WERI-Rb-1 (cell line): ENCODE measurements at places on chromosomes 5 and 9.
A peak's percentile ranks its signal among the peaks of the same experiment; 100 is the strongest.

DNA sequence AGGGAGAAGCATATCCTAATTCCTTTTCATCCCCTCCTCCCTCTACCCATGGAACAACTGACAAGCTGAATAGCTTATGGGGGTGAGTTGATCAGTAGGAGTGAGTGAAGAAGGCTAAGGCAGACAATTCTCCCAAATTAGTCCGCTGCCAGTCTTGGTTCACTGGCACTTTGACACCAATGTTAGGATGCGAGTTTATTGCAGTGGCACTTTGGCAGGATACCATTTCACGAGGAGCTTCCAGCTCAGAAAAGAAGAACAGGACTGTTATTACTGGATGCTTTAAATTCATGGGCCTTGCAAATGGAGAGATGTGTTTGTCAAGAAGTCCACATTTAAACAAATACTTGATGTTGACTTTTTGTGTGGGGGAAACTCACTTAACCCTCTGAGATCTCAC, 427.6 kb downstream of the NR2F1-AS1 start:
- DNase-seq: no peak

GRCh38 chr9:113721856-113722255, 154.3 kb upstream of the ZNF618 start:
- DNase-seq: no peak

DNA sequence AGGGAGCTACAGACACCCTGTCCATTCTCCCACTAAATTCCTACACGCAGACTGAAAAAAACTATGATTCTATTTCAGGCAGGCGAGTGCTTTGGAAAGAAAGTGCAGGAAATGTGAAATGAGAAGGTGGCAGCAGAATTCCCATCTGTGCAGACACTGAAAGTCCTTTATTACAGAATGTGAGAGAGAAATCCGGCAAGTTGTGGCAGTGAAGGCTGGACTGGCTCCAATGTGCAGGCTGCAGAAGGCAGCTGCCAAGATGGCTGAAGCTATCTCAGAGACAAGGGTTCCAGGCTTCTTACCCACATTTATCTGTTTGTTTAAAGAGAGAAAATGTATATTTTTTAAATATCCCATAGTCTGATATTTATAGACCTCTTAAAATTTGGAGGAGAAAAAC, 161.8 kb upstream of the VLDLR start:
- no peak for DNase-seq

DNA sequence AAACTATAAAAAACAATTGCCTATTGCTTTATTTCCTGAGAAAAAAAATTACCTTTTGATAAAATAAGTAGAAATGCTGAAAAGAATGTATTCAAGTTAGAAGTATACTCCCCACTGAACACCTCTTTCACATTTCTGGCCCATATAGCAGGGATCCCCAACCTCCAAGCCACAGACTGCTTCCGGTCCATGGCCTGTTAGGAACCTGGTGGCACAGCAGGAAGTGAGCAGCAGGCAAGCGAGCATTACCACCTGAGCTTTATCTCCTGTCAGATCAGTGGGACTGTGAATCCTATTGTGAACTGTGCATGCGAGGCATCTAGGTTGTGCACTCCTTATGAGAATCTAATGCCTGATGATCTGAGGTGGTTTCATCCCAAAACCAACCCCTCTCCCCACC, 563.9 kb downstream of the RAB3C start:
- DNase-seq: no peak

DNA sequence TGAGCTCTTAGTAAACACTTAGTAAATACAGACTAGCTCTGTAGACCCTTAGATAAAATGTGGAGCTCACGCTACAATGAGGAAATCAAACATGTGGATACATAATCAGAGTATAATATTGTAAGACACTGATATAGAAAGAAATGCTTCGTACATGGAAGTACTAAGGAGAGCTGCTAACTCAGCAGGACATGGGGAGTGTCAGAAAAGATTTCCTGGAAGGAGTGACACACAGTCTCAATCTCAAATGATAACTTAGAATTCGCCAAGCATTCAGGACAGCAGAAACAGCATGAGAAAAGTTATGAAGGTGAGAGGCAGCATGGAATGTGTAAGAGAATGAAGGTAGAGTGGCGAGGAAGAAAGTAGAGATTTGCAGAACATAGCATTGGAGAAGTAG, 80.8 kb downstream of the ZNF622 start:
- no peak for DNase-seq

- no peak for DNase-seq
Measured at GRCh38 chr5:163944738-163945137, 439.3 kb downstream of the MAT2B start.

DNA sequence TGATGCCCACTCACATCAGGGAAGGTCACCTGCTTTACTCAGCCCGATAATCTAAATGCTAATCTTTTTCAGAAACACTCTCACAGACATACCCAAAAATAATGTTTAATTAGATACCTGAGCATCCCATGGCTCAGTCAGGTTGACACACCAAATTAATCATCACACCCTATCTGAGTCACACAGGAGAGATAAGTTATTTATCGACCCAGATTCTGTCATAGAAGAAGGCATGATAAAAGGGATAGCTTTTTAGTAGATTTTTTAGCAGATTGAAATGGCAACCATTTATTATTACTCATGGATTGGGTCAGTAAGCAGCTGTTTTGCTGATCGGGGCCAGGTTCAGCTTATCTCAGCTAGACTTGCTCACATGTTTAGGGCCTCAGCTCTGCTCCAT, 97.8 kb upstream of the TYRP1 start:
- DNase-seq: peak; percentile 46

DNA sequence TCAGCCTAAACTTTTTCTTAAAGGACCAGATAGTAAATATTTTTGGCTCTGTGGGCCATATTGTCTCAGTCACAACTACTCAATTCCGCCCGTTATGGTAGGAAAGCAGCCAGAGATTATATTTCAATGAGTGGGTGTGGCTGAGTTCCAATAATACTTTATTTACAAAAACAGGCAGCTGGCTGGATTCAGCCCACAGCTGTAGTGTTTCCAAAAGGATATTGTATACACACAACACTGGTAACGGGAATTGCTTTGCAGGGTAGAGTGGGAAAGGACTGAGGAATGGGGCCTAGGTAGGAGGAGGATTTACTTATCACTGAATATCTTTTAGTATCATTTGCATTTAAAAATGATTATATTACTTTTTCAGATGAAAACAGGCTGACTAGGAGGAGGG, 21.0 kb downstream of the GCNT4 start:
- no peak for DNase-seq

- no peak for DNase-seq
Measured at GRCh38 chr5:75380099-75380498, 43.1 kb downstream of the HMGCR start.

DNA sequence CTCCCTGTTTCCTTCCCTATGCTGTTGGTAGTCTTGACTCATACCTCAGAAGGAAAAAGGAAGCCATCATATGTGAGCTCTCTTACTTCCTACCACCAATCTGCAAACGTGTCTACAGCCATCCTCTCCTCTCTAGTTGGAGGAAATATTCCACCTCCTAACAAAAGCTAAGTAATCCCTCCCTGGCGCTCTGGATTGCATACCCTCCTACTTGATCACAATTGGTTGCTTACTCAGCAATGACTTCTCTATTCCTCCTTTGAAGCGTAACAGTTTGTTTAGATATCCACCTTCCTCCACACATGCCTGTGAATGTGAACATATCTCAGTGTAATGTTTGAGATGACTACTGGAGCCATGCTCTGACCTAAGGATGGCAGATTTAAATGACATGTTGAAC, 18.2 kb downstream of the RUSC2 start:
- no peak for DNase-seq

DNA sequence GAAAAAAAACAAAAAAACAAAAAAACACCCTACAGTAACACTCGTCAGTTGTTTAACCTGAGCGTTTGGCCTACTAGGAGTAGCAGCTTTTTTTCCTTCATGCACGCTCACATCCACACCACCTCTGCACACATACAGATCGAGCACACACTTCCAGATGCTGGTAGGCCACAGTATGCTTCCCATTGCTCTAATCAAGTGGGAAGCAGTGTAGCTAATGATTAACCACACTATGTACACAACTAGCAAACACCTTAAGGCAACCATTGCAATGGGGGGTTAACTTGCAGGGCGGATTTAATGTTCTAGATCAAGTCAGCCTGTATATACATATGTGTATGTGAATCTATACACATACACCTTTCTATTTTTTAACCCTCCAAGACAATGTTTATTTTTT, 65.5 kb upstream of the GLRX start:
- DNase-seq: no peak

GRCh38 chr5:57989378-57989777, 470.5 kb downstream of the PLK2 start:
- DNase-seq: no peak

GRCh38 chr9:92666236-92666635, 3.7 kb downstream of the IPPK start:
- no peak for DNase-seq

DNA sequence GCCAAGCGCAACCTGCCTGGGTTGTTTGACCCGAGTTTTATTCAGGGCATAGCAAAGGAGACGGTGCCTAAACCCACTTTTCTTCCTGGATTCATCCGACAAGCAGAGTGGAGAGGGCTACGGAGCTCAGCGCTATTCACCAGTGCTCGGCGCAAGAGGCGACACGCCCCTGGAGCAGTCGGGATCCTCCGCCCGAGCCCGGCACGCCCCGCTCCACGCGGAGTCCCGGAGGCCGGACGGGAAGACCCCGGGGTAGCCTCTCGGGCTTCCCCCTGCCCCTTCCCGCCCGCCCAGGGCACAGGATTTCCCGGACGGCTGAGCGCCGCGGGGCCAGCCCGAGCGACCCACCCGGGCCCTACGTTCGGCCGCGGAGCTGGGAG, 427 bp downstream of the SERINC5 start:
- peak; percentile 44 for DNase-seq

- no peak for DNase-seq
Measured at GRCh38 chr5:158967541-158967940, 132.2 kb downstream of the EBF1 start.

DNA sequence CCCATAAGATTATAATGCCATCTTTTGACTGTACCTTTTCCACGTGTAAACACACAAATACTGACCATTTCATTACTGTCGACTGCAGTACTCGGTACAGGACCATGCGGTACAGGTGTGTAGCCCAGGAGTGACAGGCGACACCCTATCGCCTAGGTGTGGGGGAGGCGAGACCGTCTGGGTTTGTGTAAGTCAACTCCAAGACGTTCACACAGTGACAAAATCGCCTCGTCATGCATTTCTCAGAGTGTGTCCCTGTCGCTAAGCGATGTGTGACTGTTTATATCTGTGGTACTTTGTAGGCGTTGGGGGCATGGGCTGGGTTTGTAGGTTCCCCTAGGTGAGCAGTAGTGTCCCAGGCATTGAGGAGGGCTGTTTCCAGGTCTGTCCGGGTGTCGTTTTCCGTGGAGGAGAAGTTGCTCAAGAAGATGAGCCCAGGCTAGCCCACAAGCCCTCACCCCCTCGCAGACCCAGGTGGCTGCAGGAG, 20.3 kb downstream of the NEK6 start:
- DNase-seq: no peak

GRCh38 chr5:37900692-37901091, 60.9 kb upstream of the GDNF start:
- peak; percentile 54 for DNase-seq
